ENCODE measurements at places on chromosomes 5 and 9. TPM values are rescaled to one million over a fixed set of nuclear protein-coding genes. Genes with fewer than 3 reads are reported as not detected.

GRCh38 chr9:86975036-86975435 is 27.7 kb upstream of the GAS1 start:
- no peak for DNase-seq

GRCh38 chr5:10059980-10060379 is 189.7 kb downstream of the ATPSCKMT start:
- DNase-seq: no peak

DNA sequence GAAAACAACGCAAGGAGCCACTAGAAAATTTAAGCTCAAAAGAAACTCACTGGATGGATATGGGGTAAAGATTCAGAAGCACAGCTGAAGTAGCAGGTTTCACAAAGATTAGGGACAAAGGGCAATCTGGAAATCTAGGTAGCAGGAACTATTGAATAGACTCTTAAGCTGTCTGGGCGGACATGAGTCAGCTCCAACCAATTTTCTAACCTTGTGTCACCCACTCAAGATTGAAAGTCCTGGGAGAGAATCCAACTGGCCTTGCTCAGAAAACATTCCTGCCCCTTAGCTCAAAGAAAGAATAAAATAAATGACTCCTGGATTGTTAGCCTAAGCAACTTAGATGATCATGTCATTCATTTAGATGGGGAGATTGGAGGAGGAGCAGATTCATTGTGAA is 69.2 kb downstream of the STK32A start:
- no peak for DNase-seq

DNA sequence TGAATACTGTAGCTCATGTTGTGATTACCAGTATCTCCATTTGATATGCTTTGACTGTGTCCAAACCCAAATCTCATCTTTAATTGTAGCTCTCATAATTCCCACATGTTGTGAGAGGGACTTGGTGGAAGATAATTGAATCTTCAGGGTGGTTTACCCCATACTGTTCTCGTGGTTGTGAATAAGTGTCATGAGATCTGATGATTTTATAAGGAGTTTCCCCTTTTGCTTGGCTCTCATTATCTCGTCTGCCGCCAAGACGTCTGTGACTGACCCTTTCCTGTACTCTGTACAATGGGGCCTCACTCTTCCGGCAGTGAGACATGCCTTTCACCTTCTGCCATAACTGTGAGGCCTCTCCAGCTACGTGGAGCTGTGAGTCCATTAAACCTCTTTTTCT is 59.3 kb downstream of the TRIO start:
- DNase-seq: no peak

DNA sequence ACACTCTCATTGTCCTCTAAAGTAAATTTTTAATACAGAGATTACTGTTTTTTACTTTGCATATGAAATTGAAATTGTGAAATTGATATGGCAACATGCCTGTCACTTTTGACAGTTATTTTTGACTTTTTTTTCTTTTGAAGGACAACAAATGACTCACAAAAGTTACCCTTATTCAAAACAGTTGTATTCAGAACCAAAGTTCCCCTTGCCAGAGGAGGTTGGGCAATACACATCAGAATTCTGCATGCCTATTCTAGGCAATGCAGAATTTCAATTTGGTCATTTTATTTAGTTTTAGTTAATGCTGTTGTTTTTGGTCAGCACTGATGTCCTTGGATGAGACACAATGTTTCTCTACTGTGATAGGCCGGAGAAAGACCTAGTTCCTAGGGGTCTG is 299.1 kb upstream of the PRR16 start:
- DNase-seq: no peak

GRCh38 chr5:15558240-15558639 is 58.3 kb downstream of the FBXL7 start:
- DNase-seq: no peak

GRCh38 chr5:123438902-123439301 is 15.7 kb upstream of the CEP120 start:
- DNase-seq: no peak

DNA sequence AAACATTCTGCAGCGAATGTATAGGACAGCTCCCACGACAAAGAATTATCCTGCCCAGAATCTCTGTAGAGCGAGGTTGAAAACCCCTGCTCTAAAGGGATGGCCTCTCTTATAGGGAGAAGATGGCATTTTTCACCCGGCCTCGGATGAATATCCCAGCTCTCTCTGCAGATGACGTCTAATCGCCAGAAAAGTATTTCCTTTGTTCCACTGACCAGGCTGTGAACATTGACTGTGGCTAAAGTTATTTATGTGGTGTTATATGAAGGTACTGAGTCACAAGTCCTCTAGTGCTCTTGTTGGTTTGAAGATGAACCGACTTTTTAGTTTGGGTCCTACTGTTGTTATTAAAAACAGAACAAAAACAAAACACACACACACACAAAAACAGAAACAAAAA is 17.4 kb upstream of the RARS1 start:
- DNase-seq: no peak

GRCh38 chr9:124774129-124774978 is 2.6 kb upstream of the OLFML2A start:
- peak; percentile 58 for DNase-seq

DNA sequence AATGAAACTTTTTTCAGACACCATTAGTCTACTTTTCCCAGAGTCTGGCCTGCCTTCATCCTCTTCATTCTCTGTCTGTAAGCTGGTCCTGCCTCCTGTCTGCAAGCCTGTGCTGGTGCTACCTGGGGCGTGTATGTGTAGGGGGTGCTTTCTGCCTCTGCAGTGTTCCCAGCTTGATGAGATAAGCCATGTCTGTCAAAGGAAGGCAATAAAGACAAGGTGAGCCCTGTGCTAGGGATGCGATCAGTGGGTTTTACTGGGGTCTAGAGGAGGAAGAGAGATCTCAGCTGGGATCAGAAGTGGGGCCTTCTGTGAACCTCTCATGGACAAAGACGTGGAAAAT is 78.0 kb upstream of the TGFBR1 start:
- DNase-seq: no peak

GRCh38 chr5:134140530-134141201 is 26.2 kb downstream of the TCF7 start:
- DNase-seq: peak; percentile 48

Gene PGM5
- total RNA-seq: 0.42 TPM

Gene ADAMTS19
- 0.13 TPM for total RNA-seq

Gene PCDHGA12
- 0.09 TPM for total RNA-seq

Gene UNC13B
- 0.86 TPM for total RNA-seq
